ENCODE measurements at places on chromosomes 16 and 17.

GRCh38 chr16:11315510-11315909, 29.7 kb upstream of the RMI2 start:
- no peak for DNase-seq

DNA sequence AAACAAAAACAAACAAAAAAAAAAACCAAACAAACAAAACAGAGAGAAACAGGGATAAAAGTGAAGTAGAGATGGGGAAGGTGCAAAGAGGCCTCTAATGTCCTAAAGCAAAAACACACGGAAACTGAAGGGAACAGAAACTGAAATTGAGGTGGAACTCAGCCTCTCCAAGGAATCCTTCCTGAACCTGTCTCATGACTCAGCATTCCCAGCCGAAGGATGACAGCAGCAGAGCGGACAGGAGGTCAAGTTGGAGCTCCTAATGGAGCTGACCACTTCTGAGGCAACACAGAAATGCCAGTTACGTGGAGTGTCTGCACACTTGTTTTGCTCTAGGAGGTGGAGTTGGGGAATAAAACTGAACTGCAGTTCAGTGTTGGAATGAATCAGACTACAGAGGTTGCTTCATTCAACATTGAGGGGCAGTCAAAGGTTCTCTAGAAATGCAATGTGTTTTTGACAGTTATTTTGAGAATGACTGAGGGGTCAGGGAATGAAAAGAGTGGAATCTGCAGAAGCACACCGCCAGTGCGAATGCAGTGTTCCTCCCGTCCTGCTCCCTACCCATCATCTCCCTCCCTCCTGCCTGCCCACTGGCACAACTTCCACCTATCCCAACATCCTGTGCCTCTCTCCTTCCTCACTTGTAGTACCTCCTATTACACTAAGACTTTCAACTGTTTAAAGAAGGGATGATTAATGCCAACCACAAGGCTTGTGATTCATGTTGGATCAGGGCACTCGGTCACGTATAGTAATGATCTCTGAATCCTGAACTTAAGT, 6.3 kb downstream of the UBE2O start:
- no peak for DNase-seq

DNA sequence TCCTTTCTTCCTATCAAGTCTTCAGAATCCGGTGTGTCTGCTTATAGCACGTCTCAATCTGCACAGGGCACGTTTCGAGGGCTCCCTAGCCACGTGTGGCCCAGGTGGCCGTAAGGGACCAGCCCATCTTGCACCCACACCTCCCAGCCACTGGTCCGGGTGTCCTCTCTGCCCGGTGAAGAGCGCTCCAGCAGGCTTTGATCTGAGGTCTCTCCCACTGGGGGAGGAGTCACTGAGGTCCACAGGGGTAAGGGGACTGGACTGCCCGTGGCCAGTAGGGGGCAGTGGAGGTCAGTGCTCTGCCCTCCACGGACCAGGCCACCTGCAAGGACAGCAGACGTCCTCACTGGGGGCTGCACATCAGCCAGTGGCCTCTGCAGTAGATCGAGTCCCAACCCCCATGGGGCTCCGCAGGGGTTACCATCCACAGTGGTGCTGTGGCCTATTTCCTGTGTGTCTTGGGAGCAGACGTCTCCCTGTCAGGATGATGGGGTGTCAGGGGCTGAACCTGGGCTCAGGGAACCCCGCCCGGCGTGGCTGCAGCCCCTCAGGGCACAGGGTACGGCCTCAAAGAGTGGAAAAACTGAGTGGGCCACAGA, 204.1 kb upstream of the CIBAR2 start:
- peak; percentile 50 for DNase-seq

DNA sequence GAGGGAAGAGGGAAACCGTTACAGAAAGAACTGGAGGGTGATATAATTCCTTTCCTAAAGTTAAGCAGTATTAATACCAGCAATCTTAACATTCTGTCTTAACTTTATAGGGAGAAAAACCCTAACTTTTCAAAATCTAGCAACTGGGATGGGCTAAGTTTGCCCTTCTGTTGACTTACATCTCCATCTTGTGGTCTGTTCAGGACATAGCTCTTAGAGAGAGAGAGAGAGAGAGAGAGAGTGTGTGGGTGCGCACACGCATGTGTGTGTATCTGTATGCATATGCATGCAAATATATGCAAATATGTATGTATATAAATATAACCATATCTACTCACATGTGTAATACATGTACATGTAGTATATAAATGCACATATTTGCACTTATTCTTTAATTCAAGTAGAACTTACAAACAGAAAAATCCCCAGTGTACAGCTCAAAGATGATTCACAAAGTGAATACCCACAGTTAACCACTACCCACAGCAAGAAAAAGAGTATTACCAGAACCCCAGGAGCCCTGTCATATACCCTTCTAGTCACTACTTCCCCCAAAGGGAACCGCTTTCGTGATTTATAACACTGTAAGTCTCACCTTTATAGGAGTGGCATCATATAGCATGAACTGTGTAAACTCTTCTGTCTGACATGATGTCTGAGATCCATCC, 46.5 kb downstream of the STX8 start:
- DNase-seq, result peak; percentile 15

DNA sequence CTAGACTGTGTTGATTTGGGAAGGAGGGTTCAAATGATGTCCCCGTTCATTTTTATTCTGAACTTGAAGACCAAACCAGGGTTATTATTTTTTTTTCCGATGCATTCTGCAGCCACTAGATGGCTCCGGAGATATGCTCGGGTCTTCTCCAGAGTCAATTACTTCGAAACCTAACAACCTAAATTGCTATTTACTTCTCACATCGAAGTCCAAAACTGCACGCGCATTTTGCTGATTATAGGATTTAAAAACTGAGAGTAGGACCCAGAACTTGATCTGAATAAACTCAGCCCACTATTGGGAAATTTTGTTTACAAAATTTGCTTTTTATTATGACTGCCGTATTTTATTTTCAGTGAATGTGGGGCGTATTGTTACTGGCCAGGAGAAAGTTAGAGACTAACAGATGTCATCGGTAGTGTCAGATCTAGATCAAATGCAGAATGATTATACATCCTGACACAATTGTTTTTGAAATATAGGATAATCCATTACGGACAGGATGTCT, 263.8 kb downstream of the HS3ST3A1 start:
- DNase-seq, result peak; percentile 16

GRCh38 chr17:72604518-72604917, 483.7 kb downstream of the SOX9 start:
- no peak for DNase-seq

GRCh38 chr16:57307365-57307764, 22.9 kb upstream of the PLLP start:
- DNase-seq, result no peak

- no peak for DNase-seq
These were observed 117.8 kb downstream of the KCNJ12 start for GRCh38 chr17:21493993-21494392.

DNA sequence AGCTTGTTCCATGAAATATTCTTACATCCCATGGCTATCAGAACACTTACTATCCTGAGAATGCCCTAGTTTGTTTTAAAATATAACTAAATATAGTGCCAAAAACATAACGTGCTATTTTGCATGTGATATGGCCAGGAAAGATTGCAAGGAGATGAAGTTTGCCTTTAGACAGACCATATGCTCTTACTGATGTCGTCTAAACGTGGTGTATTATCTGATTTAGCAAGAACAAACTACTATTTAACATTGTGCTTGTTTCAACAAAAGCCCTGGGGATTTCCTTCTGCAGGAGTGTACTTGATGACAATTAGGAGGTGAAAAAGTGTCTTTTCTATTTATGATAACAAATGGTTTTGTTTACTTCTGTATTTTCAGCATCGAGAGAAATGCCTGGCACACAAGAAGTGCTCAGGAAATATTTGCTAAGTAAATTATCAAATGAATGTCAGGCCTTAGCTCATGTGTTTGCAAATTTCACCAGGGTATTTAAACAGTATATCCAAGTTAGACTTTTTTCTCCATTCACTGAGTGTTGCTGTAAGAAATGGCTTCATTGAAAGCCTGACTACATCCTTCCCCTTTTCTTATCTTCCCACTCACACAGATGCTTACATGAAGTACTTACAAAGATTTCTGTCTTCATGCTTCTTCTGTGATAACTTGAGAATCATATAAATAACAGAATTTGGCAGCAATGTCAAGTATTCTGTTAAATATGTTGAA, 1033.6 kb downstream of the CDH8 start:
- no peak for DNase-seq

- no peak for DNase-seq
These were observed 238.4 kb downstream of the CEP112 start for GRCh38 chr17:65953316-65954147.

GRCh38 chr17:29074488-29074887, 31.5 kb downstream of the PIPOX start:
- no peak for DNase-seq

GRCh38 chr17:29791336-29792080, 138.5 kb downstream of the SSH2 start:
- no peak for DNase-seq

DNA sequence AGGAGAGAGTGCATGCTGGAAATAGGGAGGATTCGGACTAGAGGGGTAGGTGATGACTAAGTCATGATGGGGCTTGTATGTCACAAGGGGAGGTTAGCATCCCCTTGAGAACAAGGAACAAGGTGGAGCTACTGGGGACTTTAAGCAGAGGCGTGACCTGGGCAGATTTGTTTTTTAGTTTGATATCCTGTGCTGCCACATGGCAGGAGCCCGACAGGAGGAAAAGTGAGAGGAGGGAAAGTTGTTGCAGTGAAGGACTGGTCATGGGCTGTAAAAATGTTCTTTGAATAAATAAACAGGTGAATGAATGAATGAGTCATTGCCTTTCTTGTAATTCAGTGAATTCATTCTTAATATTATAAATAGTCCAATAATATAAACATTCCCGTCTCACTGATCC, 365.1 kb upstream of the CDH5 start:
- DNase-seq, result no peak

DNA sequence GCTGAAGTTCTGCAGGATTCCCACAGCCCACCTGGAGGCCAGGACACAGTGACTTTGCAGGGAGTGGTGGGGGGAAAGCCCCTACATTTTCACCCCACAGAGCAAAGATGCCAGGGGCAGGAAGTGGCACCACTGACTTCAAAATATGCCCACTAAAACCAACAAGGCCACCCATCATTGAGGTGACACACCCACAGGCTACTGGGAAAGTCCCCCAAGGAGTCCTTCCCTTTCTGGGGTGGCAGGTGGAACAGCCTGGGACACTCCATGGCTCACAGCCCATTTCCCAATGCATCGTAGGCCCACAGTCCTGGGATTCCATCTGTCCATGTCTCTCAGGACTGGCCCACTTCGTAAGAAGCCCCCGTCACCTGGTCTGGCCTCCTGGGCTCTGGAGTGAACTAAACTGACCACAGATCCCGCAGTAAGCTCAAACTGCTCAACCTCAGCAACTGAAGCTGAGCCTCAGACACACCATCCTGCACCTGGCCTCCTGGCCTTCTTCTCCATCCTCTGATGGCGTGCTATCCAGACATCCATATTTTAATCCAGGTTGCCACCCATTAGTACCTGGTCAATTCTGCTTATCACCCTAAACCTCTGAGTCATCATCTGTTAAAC, 7.5 kb upstream of the CCL1 start:
- DNase-seq, result no peak

DNA sequence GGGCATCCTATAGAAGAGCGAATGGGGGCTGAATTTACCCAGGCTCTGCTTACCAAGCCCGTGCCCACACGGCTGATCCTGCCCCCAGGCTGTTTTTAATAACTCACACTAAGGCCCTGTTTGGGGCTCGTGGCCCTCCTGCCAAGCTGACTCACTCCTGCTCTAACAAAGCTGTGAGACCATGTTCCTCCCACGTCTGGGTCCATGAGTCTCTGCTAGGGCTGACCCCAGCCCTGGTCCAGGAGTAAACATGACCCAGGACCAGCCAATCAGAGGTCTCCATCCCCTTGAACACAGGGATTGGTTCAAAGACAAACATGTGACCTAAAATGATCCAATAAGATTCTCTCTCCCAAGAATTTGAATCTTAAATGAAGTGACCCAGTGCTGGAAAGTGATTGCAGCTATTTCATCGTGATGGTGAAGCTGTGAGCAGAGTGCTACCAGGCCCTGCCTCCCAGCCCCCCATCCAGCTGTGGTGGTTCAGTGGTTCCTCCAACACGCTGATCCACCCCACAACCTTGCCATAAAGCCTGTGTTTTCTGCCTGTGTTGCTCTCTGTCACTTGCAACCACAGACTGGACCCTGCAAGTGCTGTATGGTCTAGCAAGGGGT, 57.2 kb downstream of the C16orf82 start:
- no peak for DNase-seq

- DNase-seq, result no peak
These were observed 19.5 kb upstream of the MGAT5B start for GRCh38 chr17:76848670-76849069.

DNA sequence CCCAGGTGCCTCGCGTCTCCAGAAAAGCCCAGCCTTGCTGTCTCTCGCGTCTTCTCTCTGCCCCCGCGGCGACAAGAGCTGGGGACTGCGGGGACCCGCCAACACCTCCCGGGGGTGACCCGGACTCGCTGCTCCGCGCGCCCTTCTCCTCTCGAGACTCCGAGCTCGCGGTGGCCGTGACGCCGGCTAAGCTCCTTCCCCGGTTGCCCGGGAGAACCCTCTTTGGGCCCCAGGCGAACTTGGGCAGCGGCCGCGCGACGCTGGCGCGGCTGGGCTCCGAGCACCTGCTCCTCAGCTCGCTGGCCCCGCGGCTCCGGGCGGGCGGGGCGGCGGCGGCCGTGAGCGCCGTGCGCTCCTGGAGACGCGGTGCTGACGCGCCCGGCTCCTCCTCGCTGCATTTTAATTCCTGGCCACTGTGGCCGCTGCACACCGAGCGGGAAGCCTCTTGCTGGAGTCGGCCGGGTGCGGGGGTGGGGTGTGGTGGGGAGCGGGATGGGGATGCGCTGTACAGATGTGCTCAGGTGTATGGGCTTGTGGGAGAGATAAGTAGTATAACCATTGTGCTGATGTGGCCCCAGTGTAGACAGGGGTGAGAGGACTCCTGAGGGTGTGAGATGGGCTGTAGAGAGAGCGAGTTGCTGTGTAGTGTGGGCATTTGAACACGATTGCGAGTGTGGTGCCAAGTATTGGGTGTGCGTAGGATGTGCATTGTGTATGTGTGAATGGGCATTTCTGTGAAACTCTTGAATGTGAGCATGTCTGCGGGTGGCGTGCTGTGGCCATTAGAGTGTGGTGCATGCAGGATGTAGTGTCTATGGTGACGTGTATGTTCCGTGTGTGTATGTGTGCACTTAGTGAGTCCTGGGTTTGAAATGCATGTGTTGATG, at the start of gene ASIC2:
Gene ASIC2, minus strand, starts transcription at position 315 of the 887 bp plus-strand sequence.
- no peak for DNase-seq

GRCh38 chr17:28369684-28370034, 448 bp downstream of the VTN start:
- DNase-seq, result no peak

GRCh38 chr17:17567631-17568030, 23.9 kb downstream of the PEMT start:
- DNase-seq, result no peak

GRCh38 chr16:66964049-66964448, 3.0 kb downstream of the CES3 start:
- DNase-seq, result no peak

GRCh38 chr16:56643080-56643778, 4.8 kb downstream of the MT1A start:
- no peak for DNase-seq

- no peak for DNase-seq
These were observed 26.2 kb downstream of the KPNA2 start for GRCh38 chr17:68061512-68062313.
